GM12878 (cell line): ENCODE measurements at places on chromosomes 3 and 15. TPM values are rescaled to one million over a fixed set of nuclear protein-coding genes. Genes with fewer than 3 reads are reported as not detected.
A peak's percentile ranks its signal among the peaks of the same experiment; 100 is the strongest.

INTS14 gene
- total RNA-seq = 40.7 and 42.0 TPM in 2 replicates

ATP8B4 gene
- 0.23 and 0.56 TPM in 2 replicates for total RNA-seq

MAP1A gene
- 0.10 and 0.16 TPM in 2 replicates for total RNA-seq

SH2D7 gene
- 0.08 TPM in 1 of 2 replicates, not detected in the other for total RNA-seq

SNX22 gene
- 23.2 and 26.1 TPM in 2 replicates for total RNA-seq

CPLX3 gene
- not detected in 2 replicates for total RNA-seq

SNX1 gene
- total RNA-seq = 107 and 115 TPM in 2 replicates

IL16 gene
- total RNA-seq = 51.2 and 52.1 TPM in 2 replicates

RTP3 gene
- total RNA-seq = not detected in 2 replicates

LRTM1 gene
- total RNA-seq = not detected in 2 replicates

DNA sequence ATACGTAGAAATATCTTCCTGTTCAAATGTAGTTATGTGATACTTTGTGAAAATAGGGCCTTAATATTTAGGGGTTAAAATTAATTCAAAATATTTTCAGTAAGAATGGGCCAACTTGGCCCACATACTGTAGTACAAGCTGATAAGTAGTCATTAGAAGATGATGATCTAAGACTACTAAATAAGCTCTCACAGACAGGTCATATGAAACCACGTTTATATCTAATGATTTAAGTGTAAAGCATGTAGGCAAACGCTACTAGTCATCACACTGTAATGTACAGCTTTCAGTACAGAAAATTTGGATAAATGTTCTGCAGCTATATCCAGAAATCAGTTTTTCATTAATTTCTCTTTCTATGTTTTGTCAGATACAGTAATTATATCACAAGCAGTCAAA lies 228.6 kb downstream of the UBE2E2 start:
- no peak overlapping the region for H3K27ac ChIP-seq
- DNase-seq = no peak
- no peaks in the 10 kb centered on the region for H3K36me3 ChIP-seq
- no peak overlapping the region for H3K4me3 ChIP-seq
- peaks cover 4% of the 10 kb centered on the region; the same call in 1 of the 2 replicates for H3K4me1 ChIP-seq
- H3K27me3 ChIP-seq = no peaks in the 10 kb centered on the region

GRCh38 chr3:194386648-194387047 lies 12.4 kb downstream of the GP5 start:
- no peak for DNase-seq
- no peak overlapping the region for H3K4me3 ChIP-seq
- H3K36me3 ChIP-seq = no peaks in the 10 kb centered on the region
- no peaks in the 10 kb centered on the region for H3K27me3 ChIP-seq

GRCh38 chr15:85821545-85821944 lies 26.8 kb upstream of the KLHL25 start:
- H3K27ac ChIP-seq = no peak overlapping the region
- no peaks in the 10 kb centered on the region for H3K4me1 ChIP-seq
- DNase-seq = no peak
- H3K4me3 ChIP-seq = no peak overlapping the region
- H3K36me3 ChIP-seq = no peaks in the 10 kb centered on the region
- no peaks in the 10 kb centered on the region; the same call in 1 of the 2 replicates for H3K27me3 ChIP-seq

DNA sequence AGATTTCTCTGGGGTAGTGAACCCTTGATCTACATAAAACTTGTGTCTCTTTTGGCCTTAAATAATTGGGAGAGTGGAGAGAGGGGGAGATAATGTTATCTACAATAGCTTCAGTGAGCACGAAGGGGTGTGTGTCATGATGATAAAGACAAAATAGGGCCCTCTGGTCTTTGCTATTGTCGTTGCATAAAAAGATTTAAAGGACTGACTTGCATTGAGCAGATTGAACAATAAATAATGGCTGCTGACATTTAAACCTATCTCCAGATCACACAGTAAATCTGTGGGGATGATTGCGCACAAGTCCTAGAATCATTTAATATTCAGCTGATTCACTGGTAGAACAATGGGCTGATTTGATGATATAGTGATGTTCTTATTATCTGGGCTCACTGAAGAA lies 71.3 kb upstream of the GAP43 start:
- H3K27me3 ChIP-seq = no peaks in the 10 kb centered on the region
- H3K36me3 ChIP-seq = no peaks in the 10 kb centered on the region
- H3K4me1 ChIP-seq = no peaks in the 10 kb centered on the region
- no peak overlapping the region for H3K27ac ChIP-seq
- no peak overlapping the region for H3K4me3 ChIP-seq

- no peak overlapping the region for H3K4me3 ChIP-seq
- DNase-seq = no peak
- no peaks in the 10 kb centered on the region for H3K36me3 ChIP-seq
- H3K27ac ChIP-seq = no peak overlapping the region
These were observed 96.5 kb downstream of the FSIP1 start for GRCh38 chr15:39685999-39686613.

- H3K27me3 ChIP-seq = no peaks in the 10 kb centered on the region
- no peaks in the 10 kb centered on the region for H3K4me1 ChIP-seq
- H3K4me3 ChIP-seq = no peak overlapping the region
These were observed 50.2 kb upstream of the NSMCE3 start for GRCh38 chr15:29319823-29320222.

- no peaks in the 10 kb centered on the region for H3K4me1 ChIP-seq
- no peaks in the 10 kb centered on the region for H3K36me3 ChIP-seq
- no peak for DNase-seq
- no peaks in the 10 kb centered on the region for H3K27me3 ChIP-seq
- H3K27ac ChIP-seq = no peak overlapping the region
- no peak overlapping the region for H3K4me3 ChIP-seq
These were observed 9.9 kb downstream of the RBP1 start for GRCh38 chr3:139529662-139530061.

DNA sequence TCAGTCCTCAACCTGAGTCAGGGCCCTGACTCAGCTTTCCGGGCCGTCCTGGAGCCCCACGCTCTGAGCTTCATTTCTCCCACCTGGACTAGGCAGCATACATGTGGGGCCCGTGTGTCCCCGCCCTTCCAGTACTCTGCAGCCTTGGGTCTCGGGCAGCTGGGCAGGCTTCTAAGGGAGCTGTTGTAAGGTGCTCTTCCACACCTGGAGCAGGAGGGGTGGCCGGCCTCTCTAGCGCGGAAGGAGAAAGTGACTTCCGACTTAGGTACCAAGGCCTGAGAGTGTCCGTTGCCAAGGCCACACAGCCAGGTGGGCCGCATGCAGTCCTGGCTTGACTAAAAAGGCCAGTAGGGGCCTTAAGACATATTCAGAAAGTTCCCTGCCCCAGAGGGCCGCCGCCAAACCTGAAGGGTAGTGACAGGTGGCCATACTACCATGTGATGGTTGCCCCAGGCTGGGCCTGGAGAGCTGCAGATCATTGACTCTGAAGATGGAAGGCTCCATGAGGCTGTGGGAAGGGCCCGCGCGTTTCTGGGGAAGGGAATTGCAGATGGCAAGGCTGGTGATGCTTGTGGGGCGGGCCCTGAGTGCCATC lies 9.4 kb upstream of the SEMA3B start:
- DNase-seq = no peak
- peaks cover 14% of the 10 kb centered on the region for H3K4me1 ChIP-seq
- H3K27me3 ChIP-seq = no peaks in the 10 kb centered on the region

- no peak for DNase-seq
- no peaks in the 10 kb centered on the region for H3K4me1 ChIP-seq
- H3K27ac ChIP-seq = no peak overlapping the region
- H3K4me3 ChIP-seq = no peak overlapping the region
- H3K27me3 ChIP-seq = no peaks in the 10 kb centered on the region
These were observed 230.8 kb upstream of the GPR149 start for GRCh38 chr3:154660811-154661210.

DNA sequence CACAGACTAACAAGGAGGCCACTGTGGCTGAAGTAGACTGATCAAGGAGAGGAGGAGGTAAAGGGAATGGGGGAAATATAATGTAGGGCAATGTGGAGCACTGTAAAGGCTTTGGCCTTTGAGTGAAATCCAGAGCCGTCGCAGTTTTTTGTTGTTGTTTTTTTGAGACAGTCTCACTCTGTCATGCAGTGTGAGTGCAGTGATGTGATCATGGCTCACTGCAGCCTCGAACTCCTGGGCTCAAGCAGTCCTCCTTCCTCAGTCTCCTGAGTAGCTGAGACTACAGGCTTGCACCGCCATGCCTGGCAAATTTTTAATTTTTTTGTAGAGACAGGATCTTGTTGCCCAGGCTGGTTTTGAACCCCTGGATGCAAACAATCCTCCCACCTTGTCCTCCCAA lies 32.2 kb downstream of the PPP4R2 start:
- H3K36me3 ChIP-seq = peaks cover under 1% of the 10 kb centered on the region
- DNase-seq = no peak
- H3K27me3 ChIP-seq = no peaks in the 10 kb centered on the region
- H3K4me3 ChIP-seq = no peak overlapping the region

- no peaks in the 10 kb centered on the region for H3K36me3 ChIP-seq
- no peaks in the 10 kb centered on the region for H3K27me3 ChIP-seq
- H3K4me3 ChIP-seq = no peak overlapping the region
- H3K27ac ChIP-seq = no peak overlapping the region
These were observed 63.2 kb upstream of the SPPL2A start for GRCh38 chr15:50828610-50829206.

DNA sequence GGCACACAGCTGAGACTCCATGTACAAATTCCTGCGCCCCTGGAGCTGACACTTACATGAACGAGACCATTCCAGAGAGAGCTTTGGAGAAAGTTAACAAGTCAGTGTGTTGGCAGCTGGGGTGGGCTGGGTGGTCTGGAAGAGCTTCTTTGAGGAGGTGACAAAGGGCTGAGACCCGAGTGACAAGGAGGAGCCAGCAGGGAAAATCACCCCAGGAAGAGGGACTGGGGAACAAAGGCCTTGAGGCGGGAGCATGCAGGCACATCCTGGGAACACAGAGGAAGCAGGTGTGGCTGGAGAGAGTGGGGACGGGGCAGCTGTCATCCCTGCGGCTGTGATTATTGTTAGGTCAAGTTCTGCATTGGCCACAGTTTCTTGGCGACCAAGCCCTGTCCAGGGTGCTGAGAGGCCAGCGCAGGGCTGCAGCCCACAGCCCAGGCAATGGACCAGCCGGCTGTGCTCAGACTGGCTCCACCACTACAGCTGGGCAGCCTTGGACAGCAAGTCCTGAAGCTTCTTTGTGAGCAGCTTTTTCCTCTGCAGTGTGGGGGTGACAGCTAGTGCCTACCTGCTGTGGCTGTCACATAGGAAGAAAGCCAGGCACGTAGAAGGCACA lies 34.2 kb upstream of the PRR23E start:
- H3K27ac ChIP-seq = no peak overlapping the region
- no peaks in the 10 kb centered on the region for H3K36me3 ChIP-seq

GRCh38 chr3:156174229-156174847 lies 54.0 kb downstream of the KCNAB1 start:
- H3K27me3 ChIP-seq = no peaks in the 10 kb centered on the region; the same call in 1 of the 2 replicates
- H3K36me3 ChIP-seq = no peaks in the 10 kb centered on the region
- no peaks in the 10 kb centered on the region for H3K4me1 ChIP-seq
- DNase-seq = no peak
- no peak overlapping the region for H3K27ac ChIP-seq

- no peak overlapping the region for H3K27ac ChIP-seq
- H3K36me3 ChIP-seq = no peaks in the 10 kb centered on the region
- no peak for DNase-seq
- H3K27me3 ChIP-seq = no peaks in the 10 kb centered on the region
- no peak overlapping the region for H3K4me3 ChIP-seq
These were observed 32.4 kb upstream of the SLC6A6 start for GRCh38 chr3:14369675-14370669.

DNA sequence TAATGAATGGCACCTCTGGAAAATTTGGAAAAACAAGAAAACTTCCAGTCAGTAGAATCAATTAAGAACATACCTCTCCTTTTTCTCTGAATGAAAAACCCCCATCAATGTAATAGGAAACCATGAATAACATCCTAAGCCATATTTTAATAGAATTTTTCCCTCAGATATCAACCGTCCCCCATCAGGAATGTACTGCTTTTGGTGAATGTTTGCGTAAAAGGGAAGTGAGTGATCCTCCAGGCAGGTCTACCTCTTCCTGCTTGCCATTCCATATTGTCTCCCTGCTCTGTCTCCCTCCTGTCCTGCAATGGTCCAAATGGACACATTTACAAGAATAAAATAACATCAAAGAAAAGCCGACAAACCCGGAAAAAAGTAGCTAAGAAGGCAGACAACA lies 30.8 kb downstream of the LAMP3 start:
- no peak for DNase-seq
- H3K4me3 ChIP-seq = no peak overlapping the region
- peaks cover 2% of the 10 kb centered on the region; the same call in 1 of the 2 replicates for H3K4me1 ChIP-seq
- peaks cover 10% of the 10 kb centered on the region for H3K36me3 ChIP-seq
- H3K27ac ChIP-seq = no peak overlapping the region
- no peaks in the 10 kb centered on the region for H3K27me3 ChIP-seq

GRCh38 chr3:29140666-29141065 lies 140.2 kb upstream of the RBMS3 start:
- no peaks in the 10 kb centered on the region for H3K36me3 ChIP-seq
- no peak for DNase-seq
- H3K4me1 ChIP-seq = no peaks in the 10 kb centered on the region
- H3K4me3 ChIP-seq = no peak overlapping the region
- H3K27me3 ChIP-seq = no peaks in the 10 kb centered on the region

DNA sequence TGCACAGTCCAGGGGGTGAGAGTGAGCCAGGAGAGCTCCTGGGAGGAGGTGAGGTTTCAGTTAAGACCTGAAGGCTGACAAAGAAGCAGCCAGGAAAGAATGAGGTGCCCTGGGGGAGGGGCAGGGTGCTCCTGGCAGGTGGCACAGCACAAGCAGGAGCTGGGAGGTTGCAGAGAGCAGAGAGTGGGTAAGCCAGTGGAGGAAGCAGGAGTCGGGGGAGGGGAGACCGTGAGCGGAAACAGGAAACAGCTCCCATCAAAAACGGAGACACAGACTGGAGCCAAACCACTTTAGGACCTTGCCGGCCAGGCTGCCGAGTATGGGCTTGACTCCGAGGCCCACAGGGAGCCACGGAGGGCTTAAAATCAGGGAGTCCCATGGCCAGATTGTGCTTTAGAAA lies 12.1 kb upstream of the FBLN2 start:
- H3K27me3 ChIP-seq = no peaks in the 10 kb centered on the region; the same call in 1 of the 2 replicates
- no peaks in the 10 kb centered on the region for H3K4me1 ChIP-seq
- no peak overlapping the region for H3K4me3 ChIP-seq

- no peaks in the 10 kb centered on the region for H3K27me3 ChIP-seq
- peaks cover 11% of the 10 kb centered on the region for H3K36me3 ChIP-seq
- H3K27ac ChIP-seq = peak overlapping the region; percentile 94
- H3K4me1 ChIP-seq = peaks cover 16% of the 10 kb centered on the region; the same call in 1 of the 2 replicates
- no peak for DNase-seq
These were observed 2.0 kb downstream of the ANKRD28 start for GRCh38 chr3:15795651-15796308.

DNA sequence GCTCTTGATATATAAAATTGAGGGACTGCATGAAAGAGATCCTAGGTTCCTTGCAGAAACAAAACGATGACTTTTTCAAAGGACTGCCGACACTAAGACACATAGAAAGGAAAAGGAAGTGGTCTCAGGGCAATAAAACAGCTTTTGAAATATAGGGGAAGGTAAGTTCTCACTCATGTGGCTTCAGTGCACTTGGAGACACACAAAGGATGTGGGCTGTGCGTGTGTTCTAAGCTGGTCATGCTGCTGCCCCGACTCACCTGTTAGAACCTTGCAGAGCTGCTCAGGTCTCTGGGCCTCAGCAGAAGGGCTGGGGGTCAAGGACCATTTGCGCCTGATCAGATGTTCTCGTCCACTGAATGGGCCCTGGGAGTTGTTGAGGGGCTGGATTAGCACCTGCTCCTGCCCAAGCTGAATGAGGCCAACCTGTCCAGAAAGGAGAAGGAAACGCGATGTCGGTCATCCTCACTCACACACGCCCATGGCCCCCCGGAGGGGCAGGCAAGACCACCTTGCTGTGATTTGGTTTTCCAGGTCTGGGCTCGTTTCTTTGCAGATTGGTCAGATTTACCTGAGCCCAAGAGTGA lies 11.1 kb downstream of the ADAMTS17 start:
- DNase-seq = no peak
- H3K36me3 ChIP-seq = no peaks in the 10 kb centered on the region
- no peaks in the 10 kb centered on the region for H3K27me3 ChIP-seq
- no peaks in the 10 kb centered on the region for H3K4me1 ChIP-seq
